Ecto neural progenitor cell (in vitro differentiated cells): ENCODE measurements at places on chromosomes 4 and X.

GRCh38 chr4:73341454-73341853, 62.6 kb upstream of the ALB start:
- DNase-seq = peak; percentile 53

GRCh38 chr4:8688908-8689445, 96.4 kb downstream of the CPZ start:
- DNase-seq = no peak

DNA sequence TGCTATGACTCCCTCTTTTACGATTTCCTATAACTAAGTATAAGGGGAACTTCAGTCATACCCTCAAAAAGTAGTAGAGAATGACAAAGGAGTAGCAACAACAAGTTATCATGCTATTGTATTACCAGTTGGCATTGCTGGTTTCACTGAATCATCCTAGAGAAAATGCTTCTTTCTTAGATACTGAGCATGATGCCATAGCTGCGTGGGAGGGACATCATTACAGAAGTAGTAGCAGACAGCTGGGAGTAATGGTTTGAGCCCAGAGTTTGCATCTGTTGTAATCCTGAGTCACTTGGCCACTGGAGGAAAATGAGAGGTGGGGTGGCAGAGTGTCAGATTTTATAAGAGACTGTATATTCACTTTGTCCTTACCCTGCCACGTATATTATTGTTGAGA, 38.6 kb downstream of the MTMR1 start:
- DNase-seq = no peak

GRCh38 chr4:27024805-27025204, 164.2 kb downstream of the STIM2 start:
- no peak for DNase-seq

DNA sequence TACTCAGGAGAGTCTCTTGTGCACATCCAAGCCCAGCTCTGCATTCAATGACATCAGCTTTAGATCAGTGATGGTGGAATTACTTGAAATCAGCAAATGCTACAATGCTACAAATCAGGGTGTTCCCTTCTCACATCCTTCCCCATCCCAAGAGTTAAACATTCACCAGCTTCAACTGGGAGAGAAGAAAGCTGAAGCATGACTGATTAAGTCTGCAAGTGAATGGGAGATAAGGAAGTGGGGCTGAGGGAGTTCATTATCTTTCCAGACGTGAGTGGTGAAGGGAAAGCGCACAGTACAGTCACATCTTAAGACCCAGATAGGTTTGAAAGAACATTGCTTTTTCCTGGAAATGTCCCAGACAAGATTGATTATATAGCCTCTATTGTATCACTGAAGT, 26.2 kb upstream of the MAP9 start:
- DNase-seq = no peak

DNA sequence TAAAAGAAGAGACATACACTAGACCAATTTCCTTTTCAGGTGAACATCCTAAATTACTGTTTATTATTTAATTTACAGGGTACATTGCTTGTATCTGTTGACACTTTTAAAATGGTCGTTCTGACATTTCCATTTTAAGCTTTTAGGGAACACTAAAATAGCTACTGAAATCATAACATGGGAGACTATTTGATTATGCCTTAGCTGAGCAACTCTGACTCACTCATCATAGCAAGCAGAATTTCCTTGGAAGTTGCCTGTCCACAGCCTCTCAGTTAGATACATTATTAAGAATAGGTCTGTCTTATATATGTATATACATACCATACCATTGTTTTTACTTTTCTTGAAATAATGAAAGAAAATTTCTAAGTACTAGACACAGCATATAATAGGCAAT, 22.0 kb downstream of the GUCY1B1 start:
- no peak for DNase-seq

DNA sequence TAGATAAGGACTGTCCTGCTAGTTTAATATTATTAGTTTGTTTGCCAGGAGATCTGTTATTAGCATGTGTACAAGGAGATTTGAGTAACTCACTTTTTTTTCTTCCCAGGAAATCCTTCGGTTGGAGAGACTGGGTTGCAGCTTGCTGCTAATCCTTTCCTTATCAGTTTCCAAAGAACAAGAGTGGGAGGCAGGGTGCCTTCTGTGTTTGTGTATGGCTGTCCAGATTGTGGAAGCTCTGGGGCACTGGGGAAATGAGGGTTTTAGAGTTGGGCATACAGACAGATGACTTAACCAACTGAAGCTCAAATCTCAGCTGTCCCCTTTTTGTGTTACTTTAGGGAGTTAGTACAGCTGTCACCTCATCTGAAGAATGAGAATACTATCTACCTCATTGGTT, 12.6 kb upstream of the SUPT20HL1 start:
- DNase-seq = no peak

DNA sequence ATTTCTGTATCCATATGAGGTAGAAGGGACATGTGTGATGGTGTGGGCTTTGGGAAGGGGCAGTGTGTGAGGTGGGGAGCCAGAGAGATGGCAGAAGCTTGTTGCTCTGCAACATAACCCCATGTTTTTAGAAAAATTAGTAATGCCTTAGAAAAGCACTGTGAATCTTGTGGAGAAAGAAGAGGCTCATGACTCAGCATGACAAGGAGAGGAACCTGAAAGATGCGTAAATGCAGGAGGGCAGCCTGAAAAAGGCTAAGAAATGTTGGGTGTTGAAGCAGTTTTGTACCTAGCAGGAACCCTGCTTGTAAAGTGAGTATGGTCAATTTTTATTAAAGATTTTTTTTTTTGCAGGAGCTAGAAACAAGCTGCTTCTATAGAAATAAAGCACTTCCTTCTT, 59.8 kb downstream of the ARSJ start:
- no peak for DNase-seq

GRCh38 chr4:105469736-105470135, 4.1 kb downstream of the PPA2 start:
- DNase-seq = no peak

DNA sequence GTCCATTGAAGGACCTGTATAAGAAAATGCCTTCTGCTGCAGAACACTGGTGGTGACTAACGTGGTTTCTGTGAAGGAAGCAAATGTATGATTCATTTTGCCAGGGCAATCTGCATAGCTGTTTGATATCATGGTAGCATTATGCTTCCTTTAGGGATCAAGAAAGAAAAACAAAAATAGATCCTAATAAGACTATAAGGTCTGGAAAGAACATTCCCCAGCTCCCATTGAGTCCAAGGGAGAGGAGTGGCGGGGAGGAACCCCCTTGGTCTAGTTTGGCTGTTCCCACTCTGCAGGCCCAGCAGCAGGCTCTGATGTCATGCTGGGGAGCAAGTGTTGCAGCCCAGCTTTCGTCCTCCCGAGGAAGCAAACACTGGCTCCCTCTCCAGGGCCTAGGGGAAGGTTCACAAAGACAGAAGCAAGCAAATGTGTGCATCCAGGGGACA, 154.5 kb upstream of the GALNT7 start:
- peak; percentile 71 for DNase-seq

DNA sequence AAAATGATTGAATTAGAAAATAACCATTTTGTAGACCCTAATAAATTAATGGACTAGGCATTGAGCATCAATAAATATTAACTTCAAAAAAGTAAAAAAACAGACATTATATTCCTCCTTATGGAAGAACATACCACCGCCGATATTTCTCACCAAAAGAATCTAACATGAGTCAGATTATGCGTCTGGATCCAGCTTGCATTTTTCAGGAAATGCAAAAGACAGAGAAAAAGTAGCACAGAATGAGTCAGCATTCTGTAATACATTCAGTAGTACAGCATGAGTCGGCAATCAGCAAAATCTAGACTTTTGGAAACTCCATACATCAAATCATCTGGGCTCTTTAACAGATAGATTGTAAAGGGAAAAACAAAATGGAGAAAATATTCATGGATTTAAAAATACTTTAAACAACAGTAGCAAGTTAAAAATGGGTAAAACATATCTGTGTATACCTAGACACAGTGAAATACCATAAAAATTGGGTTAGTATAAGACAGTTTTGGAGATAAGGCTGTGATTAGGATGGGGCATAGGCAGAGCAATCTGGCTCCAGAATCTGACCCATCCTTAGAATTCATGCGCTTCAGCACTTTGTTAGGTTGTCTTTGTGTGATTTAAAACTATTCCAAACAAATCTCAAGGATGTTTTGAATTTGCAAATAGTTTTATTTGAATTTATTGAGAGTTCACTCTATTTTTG, 633.0 kb upstream of the FAM241A start:
- DNase-seq = no peak

DNA sequence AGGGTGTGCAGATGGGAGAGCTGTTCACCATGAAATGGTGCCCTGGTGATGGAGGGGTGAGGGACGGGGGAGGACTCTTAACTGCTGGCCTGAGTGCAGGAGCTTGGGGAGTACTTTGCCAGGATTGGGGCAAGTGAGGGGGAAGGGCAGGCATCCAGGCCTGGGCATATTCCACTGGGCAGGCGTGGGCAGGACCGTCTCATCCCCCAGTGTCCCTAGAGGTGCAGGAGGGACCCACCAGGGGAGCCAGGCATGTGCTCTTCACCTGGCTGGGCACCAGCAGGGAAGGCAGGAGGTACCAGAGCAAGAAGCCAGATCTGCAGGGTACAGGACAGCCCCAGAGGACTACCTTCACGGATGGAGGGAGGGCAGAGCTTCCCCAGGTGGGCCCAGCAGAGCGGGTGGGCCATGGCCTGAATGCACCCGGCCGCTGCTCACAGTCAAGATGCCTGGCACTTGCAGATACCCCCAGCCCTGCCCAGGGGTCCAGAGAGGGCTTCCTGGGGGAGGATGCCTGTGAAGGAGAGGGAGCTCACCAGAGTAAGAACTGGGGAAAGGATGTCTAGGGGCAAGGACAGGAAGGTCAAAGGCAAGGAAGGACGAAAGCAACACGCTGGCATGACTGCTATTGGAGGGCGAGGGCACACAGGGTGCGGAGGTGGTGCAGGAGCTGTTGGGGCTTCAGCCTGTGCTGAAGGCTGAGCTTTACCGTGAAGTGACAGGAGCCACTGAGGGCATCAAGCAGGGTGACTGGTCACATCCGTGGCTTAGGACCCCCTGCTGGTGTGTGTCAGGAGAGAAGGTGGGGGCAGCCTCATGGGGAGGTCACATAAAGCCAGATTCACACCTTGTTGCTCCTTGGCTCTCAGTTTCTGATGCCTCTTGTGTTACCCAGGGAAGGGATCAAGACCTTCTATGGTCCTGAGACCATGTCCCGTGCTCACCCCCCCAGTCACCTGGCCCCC, 68.2 kb upstream of the NKX1-1 start:
- no peak for DNase-seq

DNA sequence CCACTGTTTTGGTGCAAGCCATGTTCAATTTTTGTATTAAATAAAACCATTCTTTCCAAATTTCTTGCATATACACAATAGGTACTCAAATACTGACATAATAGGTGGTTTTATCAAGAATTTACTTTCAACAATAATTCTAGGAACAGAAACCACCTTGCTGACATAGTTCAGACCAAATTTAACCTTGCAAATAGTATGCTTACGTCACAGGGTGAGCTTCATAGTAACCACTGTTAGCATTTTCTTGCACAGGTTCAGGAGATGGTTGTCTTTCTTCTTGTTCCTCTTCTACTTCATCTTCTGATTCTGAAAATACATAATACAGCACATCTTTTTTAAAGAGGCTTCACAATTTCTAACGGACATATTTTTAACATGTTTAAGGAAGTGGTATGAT, 17.6 kb downstream of the G3BP2 start:
- no peak for DNase-seq

DNA sequence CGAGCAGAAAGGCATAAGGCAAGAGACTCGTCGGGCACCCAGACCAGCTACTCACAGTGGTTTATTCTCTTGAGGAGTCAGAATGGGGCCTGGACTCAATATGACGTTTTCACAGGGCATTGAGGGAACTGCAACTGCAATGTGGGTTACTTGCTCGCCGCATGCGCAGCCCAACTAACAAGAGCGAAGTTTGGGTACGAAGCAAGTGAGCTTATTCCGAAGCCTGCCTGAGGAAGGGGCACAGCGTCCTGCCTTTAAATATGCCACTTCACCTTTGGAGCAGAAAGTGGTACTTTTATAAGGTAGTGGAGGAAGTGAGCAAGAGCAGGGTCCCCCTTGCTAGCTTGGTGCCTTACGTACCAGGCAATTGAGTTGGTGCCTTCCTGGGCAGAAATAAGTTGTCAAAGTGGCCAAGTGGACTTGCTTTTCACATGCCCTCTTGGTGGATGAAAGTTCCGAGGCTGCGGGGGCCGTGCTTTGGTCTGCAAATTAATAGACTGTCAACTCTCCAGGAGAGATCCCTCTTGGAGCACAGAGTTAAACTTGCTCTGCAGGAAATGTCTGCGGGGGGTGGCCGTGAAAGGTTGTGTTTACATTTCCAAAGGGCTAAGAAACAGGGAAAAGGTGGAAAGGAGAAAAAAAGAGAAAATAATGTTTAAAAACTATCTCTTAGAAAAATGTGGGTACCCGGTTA, 480.4 kb downstream of the TRIML1 start:
- DNase-seq = no peak
